Right atrium auricular region (tissue), 2 donors: ENCODE measurements at places on chromosomes 12 and 14. TPM values are rescaled to one million over a fixed set of nuclear protein-coding genes. Genes with fewer than 3 reads are reported as not detected.

DNA sequence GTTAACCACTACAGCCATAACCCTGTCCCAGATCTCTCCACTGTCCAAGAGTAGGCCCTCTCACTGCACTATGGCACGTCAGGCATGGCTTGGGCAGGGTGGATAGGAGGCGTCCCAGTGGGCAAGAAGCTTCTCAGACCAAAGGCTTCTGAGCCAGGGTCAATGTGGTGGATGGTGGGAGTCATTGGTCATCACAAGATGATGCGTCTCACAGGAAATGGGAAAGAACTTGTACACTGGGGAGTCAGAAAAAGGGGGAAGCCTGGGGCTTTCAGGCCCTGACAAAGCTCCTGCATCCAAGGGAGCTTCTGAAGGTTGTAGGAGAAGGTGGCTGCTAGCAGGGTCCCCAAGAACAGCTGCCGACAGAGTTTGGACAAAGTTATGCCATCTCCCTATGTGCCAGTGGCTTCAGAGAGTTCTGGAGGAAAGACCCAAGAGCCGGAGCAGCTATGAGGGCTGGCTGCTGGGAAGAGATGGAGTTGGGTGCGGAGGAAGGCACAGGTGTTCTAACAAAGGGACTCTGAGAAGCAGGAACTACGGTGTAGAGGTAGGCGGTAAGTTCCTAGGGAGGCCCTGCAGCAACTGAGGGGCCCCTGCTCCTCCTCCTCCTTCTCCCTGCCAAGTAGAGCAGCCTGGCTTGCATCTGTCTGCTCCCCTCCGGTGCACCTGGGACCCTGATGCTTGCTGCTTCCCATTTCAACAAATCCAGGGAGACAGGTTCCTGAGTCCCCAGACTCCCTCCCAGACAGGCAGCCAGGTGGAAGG is 81.1 kb downstream of the ARL6IP4 start:
- DNase-seq = no peak
- H3K27ac ChIP-seq = peak overlapping the region; percentile 86
- H3K4me1 ChIP-seq = no peaks in the 10 kb centered on the region
- no peaks in the 10 kb centered on the region for H3K27me3 ChIP-seq
- H3K36me3 ChIP-seq = no peaks in the 10 kb centered on the region

TPH2 gene
- total RNA-seq = not detected

- H3K4me1 ChIP-seq = no peaks in the 10 kb centered on the region
- H3K4me3 ChIP-seq = no peak overlapping the region
- no peak for DNase-seq
Measured at GRCh38 chr14:42523666-42524065, 917.0 kb downstream of the LRFN5 start.

GRCh38 chr12:117388951-117389446 is 27.6 kb upstream of the NOS1 start:
- H3K4me1 ChIP-seq = no peaks in the 10 kb centered on the region
- DNase-seq = no peak

DNA sequence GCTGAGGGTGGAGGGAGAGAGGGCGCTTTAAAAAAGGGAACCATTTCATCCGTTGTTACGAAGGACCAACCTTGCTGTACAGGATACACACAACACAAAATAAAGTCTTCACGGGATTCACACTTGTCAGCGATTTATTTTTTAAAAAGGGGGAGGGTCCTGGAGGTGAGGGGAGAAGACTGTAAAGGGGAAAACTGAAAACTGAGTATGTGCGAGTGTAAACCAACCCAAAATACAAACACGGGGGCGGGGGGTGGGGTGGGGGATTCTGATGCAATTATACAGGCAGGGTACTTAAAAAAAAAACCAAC is 499 bp upstream of the PRKAG1 start:
- H3K4me3 ChIP-seq = peak overlapping the region; percentile 81
- H3K27ac ChIP-seq = peak overlapping the region; percentile 97
- peaks cover 33% of the 10 kb centered on the region for H3K36me3 ChIP-seq
- DNase-seq = no peak

DNA sequence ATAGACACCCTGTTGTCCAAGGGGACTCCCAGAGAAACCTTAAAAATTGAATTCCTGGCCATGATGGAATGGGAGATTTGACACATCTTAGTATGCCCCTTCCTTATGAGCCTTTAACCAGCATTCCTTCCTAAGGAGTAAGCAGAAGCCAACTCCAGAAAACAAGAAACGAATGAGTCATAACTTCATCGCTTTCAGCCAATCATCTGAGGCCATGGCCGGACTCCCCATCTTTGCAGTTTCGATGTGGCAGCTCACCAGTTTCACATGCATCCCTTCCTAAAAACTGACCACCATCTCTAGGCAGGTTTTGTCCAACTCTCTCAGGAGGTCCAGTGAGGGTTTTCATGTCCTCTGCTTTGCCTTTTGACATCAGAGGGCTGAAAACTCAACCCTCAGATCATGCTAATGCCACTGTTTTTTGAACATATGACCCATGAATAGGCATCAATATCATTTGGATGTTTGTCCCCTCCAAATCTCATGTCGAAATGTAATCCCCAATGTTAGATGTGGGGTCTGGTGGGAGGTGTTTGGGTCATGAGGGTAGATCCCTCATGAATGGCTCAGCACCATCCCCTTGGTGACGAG is 19.9 kb downstream of the DAAM1 start:
- H3K36me3 ChIP-seq = no peaks in the 10 kb centered on the region
- H3K4me1 ChIP-seq = peaks cover 46% of the 10 kb centered on the region
- no peaks in the 10 kb centered on the region for H3K27me3 ChIP-seq

DNA sequence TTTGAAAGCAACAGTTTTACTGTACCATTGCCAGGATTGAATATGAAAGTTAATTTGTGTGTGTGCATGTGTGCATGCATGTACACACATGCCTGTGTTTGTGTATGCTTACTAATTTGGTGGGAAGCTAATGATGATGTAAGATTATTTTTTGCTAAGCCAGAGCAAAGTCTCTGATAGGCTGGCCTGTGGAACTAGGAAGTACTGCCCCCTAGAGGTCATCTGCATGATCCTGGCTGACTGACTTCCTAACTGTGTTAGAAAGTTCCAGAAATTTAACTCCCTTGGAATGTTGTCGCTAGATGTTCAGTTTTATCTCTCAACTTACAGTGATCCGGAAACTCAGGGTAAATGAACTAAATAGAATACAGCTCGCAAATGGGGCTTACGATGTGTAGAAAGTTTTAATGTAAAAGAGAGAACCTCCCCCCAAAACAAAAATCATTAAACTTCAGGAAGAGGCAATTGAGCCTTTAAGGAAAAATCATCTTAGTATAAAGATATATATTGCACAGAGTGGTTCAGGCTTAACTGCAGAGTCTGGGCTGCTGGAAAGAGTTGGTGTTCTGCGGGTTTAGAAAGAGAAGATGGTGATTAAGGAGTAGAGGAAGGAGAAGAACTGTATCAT is 34.3 kb upstream of the SLC38A1 start:
- no peaks in the 10 kb centered on the region for H3K4me1 ChIP-seq
- no peak for DNase-seq
- H3K4me3 ChIP-seq = no peak overlapping the region
- no peaks in the 10 kb centered on the region for H3K36me3 ChIP-seq

GRCh38 chr12:71848212-71848611 is 8.7 kb downstream of the TBC1D15 start:
- no peaks in the 10 kb centered on the region for H3K36me3 ChIP-seq
- H3K27ac ChIP-seq = no peak overlapping the region
- H3K27me3 ChIP-seq = no peaks in the 10 kb centered on the region
- H3K4me3 ChIP-seq = no peak overlapping the region
- H3K4me1 ChIP-seq = no peaks in the 10 kb centered on the region
- DNase-seq = no peak

- no peak overlapping the region for H3K27ac ChIP-seq
- no peak for DNase-seq
- no peak overlapping the region for H3K4me3 ChIP-seq
- no peaks in the 10 kb centered on the region for H3K27me3 ChIP-seq
- H3K36me3 ChIP-seq = no peaks in the 10 kb centered on the region
Measured at GRCh38 chr12:24770821-24771220, 178.1 kb downstream of the BCAT1 start.

- no peak overlapping the region for H3K4me3 ChIP-seq
- H3K36me3 ChIP-seq = no peaks in the 10 kb centered on the region
- H3K4me1 ChIP-seq = no peaks in the 10 kb centered on the region
- peak overlapping the region; percentile 1 for H3K27ac ChIP-seq
Measured at GRCh38 chr14:52700701-52701172, 5.4 kb upstream of the ERO1A start.

GRCh38 chr14:68621400-68622365 is 171.2 kb downstream of the ZFP36L1 start:
- H3K27ac ChIP-seq = peak overlapping the region; percentile 80
- peaks cover 46% of the 10 kb centered on the region for H3K4me1 ChIP-seq
- peak; percentile 90 for DNase-seq

- no peak overlapping the region for H3K4me3 ChIP-seq
- no peaks in the 10 kb centered on the region for H3K27me3 ChIP-seq
- H3K4me1 ChIP-seq = peaks cover 9% of the 10 kb centered on the region
- H3K27ac ChIP-seq = no peak overlapping the region
Measured at GRCh38 chr14:85537526-85537925, 7.6 kb downstream of the FLRT2 start.

GRCh38 chr14:104734991-104735779 is 11.2 kb downstream of the ADSS1 start:
- no peaks in the 10 kb centered on the region for H3K27me3 ChIP-seq
- no peak overlapping the region for H3K4me3 ChIP-seq
- no peaks in the 10 kb centered on the region for H3K4me1 ChIP-seq
- H3K27ac ChIP-seq = peak overlapping the region; percentile 95
- H3K36me3 ChIP-seq = peaks cover 13% of the 10 kb centered on the region

GRCh38 chr14:35221462-35221861 is 70.7 kb upstream of the PSMA6 start:
- no peak overlapping the region for H3K4me3 ChIP-seq
- no peaks in the 10 kb centered on the region for H3K27me3 ChIP-seq
- H3K27ac ChIP-seq = no peak overlapping the region
- no peaks in the 10 kb centered on the region for H3K4me1 ChIP-seq
- no peak for DNase-seq
- no peaks in the 10 kb centered on the region for H3K36me3 ChIP-seq

DNA sequence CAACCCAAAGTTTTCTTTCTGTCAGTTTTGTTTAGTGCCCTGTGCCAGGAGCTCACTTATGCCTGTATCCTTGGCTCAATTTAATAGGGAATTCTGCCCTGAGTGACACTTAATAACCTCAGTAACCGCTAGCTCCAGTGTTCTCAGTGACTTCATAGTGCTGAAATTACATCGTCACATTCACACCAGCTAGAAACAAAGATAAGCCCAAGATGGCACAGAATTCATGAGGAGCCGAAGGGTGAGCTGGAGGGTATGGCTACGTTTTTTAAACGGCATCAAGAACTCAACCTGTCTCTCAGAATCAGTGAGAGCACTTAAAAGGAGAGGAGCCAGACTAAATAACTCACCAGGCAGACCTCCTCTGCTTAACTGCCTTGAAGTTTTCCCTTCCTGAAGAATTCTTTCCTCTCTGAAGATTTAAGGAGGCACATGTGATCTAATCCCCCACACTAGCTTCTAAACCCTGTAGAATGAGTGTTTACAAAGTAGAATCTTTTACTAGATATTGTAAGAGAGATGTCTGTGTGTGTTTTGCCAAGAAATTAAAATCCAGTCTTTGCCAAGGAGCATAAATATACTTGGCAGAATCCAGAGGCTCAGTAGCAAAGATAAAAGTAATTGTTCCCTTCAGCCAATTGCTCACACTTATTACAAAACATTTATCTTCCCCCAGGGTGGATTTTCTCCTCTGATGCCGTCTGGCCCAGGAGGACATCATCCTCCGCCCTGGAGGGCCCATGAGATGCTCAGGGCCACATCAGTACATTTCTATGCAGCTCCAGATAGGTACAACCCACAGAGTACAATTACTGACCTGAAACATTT is 37.3 kb downstream of the PTGER2 start:
- no peaks in the 10 kb centered on the region for H3K27me3 ChIP-seq
- no peak overlapping the region for H3K4me3 ChIP-seq
- H3K36me3 ChIP-seq = no peaks in the 10 kb centered on the region
- no peaks in the 10 kb centered on the region for H3K4me1 ChIP-seq
- H3K27ac ChIP-seq = peak overlapping the region; percentile 23
- DNase-seq = no peak

ESR2 gene
- 0.20 TPM for total RNA-seq

YEATS4 gene
- 8.5 TPM for total RNA-seq

DNA sequence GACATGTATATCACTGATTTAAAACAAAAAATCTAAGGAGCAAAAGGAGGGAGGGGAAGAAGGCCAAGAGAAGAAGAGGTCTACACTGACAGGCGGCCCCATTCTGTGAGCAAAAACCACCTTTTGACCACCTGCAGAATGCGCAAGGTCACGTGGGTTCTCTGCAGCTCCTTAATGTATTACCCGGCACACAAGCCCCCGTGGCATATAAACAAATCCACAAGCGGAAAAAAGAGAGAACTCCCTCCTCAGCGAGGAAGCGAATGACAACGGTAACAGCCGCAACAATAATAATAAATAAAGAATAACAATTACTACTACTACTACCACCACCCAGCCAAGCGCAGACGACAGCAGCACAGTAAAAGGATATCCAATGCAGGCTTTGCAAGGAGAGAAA is 1.3 kb downstream of the KSR2 start:
- peaks cover 5% of the 10 kb centered on the region for H3K4me1 ChIP-seq
- no peak for DNase-seq
- H3K27ac ChIP-seq = no peak overlapping the region
